ENCODE measurements at places on chromosomes 1 and 21. TPM values are rescaled to one million over a fixed set of nuclear protein-coding genes. Genes with fewer than 3 reads are reported as not detected.

RTCA gene
- total RNA-seq: 13.0 TPM

TOR1AIP2 gene
- 91.9 TPM for total RNA-seq

OR2L5 gene
- not detected for total RNA-seq

CTSE gene
- not detected for total RNA-seq

AKR7A3 gene
- 1.1 TPM for total RNA-seq

HPDL gene
- total RNA-seq: 0.91 TPM

CFAP141 gene
- total RNA-seq: not detected

RAVER2 gene
- 6.6 TPM for total RNA-seq

CHAF1B gene
- total RNA-seq: 2.3 TPM

FALEC gene
- not detected for total RNA-seq

DNA sequence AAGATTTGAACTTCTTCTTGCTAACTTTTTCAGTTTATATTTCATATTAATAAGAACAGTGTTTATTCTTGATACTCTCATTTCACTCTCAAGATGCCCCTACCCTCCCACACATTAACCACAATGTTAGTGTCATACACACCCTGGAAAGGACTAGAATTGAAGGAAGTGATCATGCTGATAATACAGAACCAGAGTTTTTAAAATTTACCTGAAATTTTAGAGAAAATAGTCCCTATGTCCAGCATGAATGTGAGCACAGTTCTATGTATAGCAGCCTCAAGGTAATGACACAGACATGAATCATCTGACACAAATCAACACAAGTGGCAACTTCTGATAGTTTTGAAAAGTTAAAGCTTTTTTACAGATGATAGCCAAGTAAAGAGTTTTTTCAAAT, 26.0 kb downstream of the RGS1 start:
- no peak for DNase-seq

DNA sequence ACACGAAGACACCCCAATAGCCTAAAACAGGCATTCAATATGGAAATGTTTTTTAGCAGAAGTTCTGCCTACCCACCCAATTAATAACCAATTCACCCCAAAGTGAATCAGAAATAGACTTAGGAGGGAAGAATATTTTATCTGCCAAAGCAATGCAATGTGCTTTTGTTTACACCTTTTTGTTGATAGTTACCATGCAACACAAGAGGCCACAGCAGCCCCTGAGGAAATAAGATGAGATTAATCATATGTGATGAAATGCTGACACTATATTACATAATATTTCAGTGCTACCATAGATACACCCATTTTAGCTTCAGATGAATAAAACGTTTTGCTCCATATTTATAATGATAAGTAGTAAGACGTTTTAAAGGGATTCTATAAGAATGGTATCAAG, 60.9 kb upstream of the RGS2 start:
- no peak for DNase-seq

- DNase-seq: no peak
These were observed 44.5 kb downstream of the CBS start for GRCh38 chr21:43031121-43031619.

GRCh38 chr1:219792337-219793021, 135.9 kb downstream of the SLC30A10 start:
- DNase-seq: no peak

DNA sequence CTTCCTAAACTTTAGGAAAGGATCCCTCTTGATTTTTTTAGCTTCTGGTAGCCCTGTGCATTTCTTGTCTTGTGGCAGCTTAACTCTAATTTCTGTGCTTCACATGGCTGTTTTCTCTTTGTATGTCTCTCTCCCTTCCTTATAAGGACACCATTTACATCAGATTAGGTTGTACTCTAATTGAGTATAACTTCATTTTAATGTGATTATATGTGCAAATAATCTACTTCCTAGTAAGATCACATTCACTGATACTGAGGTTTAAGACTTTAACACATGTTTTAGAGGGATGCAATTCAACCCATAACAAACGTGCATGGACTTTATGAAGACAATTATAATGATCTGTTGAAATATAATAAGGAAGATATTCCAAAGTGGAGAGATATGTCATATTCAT, 46.7 kb downstream of the RGS4 start:
- no peak for DNase-seq

- no peak for DNase-seq
These were observed 153.2 kb downstream of the LRIG2 start for GRCh38 chr1:113226148-113226547.

DNA sequence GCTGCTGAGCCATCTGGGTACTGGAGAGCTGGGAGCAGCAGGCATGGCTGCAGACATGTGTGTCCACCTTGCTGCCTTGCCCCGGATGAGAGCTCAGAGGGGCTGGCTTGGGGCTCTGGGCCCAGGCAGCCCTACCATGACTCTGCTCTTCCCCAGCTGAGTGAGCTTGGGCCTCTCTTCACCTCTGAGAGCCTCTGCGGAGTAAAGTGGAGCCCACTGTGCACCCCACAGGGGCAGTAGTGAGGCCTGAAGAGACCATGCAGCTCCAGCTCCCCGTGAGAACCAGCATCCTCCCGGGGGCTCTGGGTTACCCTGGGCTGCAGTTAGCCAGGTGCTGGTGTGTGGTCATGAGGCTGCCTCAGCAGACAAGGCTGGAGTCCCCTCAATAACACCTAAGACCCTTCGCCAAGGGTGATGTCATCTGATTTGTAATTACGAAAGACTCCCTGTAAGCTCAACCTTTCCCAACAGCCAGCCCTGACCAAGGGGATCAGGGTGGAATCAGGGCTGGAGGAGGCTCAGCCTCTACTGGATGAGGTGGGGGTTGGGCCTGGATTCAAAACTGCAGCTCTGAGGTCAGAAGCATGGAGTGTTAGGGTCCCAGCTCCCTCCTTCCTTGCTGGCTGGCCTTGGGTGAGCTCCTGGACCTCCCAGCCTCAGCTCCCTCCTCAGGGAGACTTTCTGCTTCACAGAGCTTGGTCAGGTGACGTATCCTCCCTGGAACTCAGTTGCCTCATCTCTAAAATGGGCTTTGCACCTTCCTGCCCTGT, 308.0 kb downstream of the MATN1 start:
- DNase-seq: peak; percentile 60

DNA sequence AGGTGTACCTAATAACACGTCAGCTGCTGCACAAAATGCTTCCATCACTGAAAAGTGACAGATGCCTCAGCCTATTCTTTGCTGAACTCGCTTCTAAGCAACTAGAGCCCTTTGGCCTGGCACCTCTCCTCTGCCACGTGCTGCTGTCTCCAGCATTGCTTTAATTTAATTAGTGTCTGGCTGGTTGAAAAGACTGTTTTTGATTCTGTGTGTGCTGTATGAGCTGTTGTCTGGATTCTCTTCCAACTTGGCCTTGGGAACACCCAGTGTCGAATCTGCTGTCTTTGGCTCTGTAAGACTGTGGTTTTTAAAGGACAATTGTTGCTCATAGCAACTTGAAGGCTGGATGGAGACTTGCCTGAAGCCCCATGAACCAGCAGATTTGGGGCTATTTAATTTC, 109.5 kb downstream of the PSMG1 start:
- no peak for DNase-seq

- no peak for DNase-seq
These were observed 113.7 kb downstream of the PTPRU start for GRCh38 chr1:29349871-29350491.

GRCh38 chr1:222697203-222697602, 15.1 kb downstream of the AIDA start:
- no peak for DNase-seq

- no peak for DNase-seq
These were observed 2.2 kb downstream of the FAM89A start for GRCh38 chr1:231037585-231038517.

- no peak for DNase-seq
These were observed 49.6 kb downstream of the RUNX1 start for GRCh38 chr21:34999397-34999941.

- no peak for DNase-seq
These were observed 31.1 kb downstream of the NFYC start for GRCh38 chr1:40722622-40723021.

- peak; percentile 78 for DNase-seq
These were observed 16.9 kb upstream of the PWP2 start for GRCh38 chr21:44090325-44090724.

GRCh38 chr1:109370712-109371340, 26.9 kb downstream of the SORT1 start:
- DNase-seq: no peak

GRCh38 chr1:218463194-218464156, 118.3 kb downstream of the TGFB2 start:
- DNase-seq: peak; percentile 91

DNA sequence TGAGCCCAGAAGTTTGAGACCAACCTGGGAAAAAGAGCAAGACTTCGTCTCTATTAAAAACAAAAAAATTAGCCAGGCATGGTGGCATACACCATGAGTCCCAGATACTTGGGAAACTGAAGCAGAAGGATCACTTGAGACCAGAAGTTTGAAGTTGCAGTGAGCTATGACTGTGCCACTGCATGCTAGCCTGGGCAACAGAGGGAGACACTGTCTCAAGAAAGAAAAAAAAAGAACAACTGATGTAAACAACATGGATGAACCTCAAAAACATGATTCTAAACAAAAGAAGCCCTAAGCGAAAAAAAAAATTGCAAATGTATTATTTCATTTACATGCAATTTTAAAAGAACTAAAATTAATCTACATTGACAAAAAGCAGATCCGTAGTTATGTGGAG, 9.0 kb downstream of the LRRC40 start:
- no peak for DNase-seq

- DNase-seq: no peak
These were observed 24.0 kb upstream of the CPT2 start for GRCh38 chr1:53172426-53173128.

Measured in lower leg skin (tissue), 4 donors.